ENCODE measurements at places on chromosomes 12 and 14.

DNA sequence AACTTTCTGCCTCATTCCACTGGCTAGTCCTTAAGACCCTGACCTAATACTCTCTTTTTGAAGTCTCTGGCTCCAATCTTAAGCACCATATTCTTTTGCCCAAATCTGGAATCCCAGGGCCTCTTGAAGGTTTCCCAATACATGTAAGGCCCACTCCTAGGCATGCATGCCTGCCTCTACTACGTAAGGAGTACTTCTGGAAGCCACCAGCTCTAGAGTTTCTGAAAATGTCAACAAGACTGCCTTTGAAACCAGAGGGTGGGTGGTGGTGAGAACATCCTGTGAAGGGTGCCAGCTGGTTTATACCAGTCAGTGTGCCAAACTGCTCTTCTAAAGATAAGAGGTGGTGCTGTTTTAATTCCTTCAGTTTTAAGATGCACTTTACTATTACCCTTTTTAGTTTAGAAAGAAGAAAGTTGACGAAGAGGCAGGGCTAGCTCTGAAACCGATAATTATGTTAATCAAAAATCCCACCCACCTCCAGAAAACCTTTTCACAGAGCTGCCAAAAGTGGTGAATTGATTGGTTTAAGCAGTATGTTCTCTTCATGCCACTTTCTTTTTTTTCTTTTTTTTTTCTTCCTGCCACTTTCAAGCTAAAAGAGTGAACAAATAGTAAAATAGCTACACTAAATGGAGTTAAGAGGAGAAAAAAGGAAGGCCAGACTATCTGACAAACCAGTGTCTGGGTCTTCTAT, 8.7 kb upstream of the WDR89 start:
- DNase-seq, result no peak

DNA sequence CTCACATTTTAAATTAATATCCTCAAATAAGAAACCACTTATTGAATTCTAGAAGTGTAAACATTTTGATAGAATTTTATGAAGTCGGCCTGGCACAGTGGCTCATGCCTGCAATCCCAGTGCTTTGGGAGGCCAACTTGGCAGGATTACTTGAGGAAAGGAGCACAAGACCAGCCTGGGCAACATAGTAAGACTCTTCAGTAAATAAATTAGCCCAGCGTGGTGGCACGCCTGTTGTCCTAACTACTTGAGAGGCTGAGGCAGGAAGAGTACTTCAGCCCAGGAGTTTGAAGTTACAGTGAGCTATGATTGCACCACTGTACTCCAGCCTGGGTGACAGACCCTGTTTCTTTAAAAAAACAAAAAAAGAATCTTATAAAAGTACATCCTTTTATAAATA, 8.9 kb upstream of the ZNF410 start:
- DNase-seq, result no peak

DNA sequence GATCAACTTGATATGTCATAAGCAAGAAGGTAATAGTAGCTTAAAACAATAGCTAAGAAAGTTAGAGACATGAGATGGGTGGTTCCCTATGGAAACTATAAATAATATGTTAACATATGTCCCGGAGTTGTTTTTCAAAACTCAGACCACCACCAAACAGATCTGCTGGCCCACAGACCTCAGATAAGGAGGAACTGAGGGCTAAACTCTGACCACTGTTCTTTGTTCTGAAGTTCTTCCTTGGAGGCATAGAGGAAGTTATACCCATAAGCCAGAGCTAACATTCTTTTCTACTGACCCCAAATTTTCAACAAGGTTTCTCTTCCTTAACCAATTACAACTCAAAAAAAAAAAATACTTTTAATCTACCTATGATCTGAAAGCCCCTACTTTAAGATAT, 156.1 kb upstream of the FSCB start:
- DNase-seq, result no peak

GRCh38 chr14:69629225-69630127, 18.1 kb downstream of the SUSD6 start:
- DNase-seq, result no peak

- no peak for DNase-seq
Observed at GRCh38 chr12:56293795-56294194, 6.3 kb downstream of the CS start.

GRCh38 chr12:128388461-128389000, 121.6 kb downstream of the TMEM132C start:
- DNase-seq, result no peak

DNA sequence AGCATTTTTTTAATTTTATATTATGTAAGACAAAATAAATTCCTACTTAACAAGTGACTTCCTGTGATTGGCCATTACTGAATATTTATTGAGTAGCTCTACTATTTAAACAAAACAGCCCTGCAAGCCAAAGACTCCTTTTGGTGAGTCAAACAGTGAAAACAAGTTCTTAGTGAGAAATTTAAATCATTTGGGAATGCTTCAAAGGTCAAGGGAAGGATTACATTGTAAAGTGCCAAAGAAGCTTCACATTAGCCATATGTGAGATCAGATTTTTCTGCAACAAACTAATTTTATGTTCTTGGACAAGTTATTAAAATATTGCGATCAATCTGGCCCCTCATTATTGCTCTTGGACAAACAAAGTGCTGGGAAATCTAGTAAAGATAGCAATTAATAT, 795.4 kb upstream of the MGAT4C start:
- no peak for DNase-seq

DNA sequence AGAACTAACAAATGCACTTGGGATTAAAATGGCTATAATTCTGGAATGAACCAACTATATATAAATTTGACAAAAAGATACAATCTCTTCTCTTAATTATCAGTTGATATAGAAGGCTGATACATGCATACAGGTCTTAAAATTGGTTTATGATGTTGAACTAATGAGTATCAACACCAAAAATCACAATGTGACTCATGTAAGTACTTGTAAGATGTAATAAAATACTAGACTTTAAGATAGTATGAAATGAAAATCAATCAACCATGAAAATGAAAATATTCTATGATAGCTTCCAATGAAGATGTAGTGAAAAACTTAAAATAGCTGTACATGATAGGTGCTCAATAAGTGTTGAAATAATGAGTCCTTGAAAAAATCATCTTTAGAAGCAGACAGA, 116.6 kb upstream of the SOX5 start:
- DNase-seq, result no peak

DNA sequence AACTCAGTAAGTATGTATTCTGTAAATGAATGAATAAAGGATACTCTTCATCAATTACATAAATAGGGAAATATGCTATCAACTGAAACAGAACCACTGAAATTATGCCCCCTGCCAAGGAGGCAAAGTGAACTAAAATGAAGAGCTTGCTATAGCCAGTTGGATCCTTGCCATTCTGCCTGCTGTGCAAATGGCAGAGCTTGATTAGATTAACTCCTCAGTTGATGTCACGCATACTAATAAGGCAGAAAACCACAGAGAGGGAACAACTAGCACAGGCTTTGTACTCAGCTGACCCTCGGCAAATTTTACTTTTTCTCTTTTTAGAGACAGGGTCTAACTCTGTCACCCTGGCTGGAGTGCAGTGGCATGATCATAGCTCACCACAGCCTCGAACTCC, 36.7 kb upstream of the FERMT2 start:
- DNase-seq, result no peak

- DNase-seq, result no peak
Observed at GRCh38 chr12:29220632-29221336, 71.7 kb downstream of the FAR2 start.

DNA sequence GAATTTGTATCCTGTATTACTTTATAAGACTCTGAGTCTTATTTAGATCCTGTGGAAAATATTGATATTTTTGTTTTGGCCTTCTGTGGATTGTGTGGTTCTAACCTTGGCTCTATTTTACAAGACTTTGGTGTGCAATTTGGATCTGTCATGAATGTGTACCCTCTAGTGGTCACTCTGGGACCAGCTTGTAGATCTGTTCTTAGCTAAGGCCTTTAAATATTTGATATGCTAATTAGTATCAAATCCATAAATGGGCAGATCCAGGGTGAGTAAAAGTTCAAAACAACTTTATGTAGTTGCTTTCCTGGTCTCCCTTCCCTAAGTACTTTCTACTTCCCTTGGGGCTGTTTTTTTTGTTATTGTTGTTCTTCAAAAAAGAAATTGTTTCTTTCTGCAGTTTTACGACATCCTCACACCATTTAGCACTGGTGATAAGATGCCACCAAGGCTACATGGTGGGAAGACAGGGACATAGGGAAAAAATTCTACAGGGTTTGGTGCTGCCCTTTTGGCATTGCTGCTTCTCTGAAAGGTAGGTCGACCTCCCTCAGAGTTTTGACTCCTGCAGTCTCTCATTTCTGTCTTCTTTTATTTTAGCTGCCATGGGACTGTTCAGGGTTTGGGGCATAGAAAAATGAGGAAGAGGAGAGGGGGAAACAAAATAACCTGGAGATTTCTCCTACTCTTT, 238.5 kb downstream of the GPHN start:
- DNase-seq, result no peak

DNA sequence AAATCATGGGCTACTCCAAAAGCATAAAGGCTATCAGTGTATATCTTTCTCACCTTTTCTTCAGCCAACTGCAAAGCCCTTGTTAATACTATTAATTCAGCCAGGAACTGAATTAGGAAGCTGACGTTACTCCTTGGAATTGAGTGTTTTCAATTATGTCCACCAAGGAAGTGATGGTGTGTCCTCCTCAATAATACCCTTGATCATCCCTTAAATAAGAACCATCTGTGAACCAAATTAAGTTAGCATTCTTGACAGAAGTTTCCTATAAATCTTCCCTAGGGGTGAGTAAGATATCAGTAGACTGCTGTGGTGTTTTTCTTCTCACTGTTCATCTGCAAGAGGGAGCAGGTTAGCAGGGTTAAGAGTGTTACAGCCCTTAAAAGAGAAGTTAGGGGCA, 252.3 kb upstream of the AVPR1A start:
- DNase-seq, result no peak
